NCI-H2029 (cell line): ENCODE measurements at places on chromosomes 11 and 22.

- no peak for DNase-seq
Measured at GRCh38 chr11:122028545-122028944, 87.5 kb downstream of the BLID start.

GRCh38 chr22:39543095-39543494 lies 10.5 kb upstream of the RPS19BP1 start:
- no peak for DNase-seq

DNA sequence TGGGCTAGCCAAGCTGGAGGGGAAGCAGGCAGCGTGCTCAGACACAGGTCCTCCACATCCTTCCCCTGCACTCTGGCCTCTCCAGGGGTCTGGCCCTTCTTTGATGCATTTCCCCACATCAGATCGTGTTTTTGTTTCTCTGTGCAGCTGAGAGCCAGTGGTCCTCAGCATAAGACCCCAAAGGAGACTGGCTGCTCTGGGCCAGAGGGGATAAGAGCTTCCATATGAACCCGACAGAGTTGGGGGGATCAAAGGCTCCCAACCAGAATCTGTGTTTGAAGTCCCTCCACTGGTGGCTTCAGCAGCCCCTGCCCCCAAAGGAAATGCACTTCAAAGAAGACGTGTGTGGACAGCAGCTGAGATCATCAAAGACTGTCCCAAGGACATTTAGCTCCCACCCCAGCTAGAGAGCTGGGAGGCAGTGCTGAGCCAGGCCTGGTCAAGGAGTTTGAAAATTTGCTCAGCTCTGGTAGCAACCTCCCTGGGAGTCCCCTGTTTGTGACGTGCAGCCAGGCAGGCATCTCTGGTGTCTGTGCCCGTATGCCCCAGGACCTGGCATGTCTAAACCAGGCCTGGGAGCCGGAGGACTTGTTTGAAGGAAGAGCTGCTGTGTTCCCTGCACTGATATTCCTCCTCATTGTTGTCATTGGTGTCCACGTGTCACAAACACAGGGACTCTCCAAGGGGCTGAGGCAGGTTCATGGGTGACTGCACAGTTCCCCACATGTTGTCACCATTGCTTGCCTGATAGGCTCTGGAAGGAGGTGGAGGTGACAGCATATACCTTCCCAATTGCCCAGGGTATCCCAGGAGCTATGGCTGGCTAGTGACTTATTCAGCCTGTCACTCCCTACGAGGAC lies 99.0 kb downstream of the AMOTL1 start:
- DNase-seq, result no peak

DNA sequence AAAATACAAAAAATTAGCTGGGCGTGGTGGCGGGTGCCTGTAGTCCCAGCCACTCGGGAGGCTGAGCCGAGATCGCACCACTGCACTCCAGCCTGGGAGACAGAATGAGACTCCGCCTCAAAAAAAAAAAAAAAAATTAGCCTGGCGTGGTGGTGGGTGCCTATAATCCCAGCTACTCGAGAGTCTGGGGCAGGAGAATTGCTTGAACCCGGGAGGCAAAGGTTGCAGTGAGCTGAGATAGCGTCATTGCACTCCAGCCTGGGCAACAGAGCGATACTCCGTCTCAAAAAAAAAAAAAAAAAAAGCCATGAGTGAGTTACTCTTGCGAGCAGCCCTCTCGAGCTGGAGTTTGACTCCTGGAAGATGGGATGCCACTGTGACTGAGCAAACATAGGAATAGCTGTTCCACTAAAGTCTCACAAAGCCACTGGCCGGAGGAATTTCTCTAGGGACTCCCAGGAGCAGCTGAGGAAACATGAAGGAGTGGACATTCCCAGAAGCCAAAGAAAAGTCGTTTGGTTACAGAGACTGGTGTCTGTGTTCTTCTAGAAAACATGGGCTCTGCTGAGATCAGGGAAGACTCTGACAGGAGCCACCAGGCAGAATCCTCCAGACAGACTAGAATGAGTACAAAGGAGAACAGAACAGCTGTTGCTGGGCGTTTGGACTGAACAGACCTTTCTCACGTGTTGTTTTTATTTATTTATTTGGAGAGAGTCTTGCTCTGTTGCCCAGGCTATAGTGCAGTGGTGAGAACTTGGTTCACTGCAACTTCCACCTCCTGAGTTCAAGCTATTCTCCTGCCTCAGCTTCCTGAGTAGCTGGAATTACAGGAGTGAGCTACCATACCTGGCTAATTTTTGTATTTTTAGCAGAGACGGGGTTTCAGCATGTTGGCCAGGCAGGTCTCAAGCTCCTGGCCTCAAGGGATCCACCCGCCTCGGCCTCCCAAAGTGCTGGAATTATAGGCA lies 32.4 kb upstream of the MYH9 start:
- DNase-seq, result no peak

DNA sequence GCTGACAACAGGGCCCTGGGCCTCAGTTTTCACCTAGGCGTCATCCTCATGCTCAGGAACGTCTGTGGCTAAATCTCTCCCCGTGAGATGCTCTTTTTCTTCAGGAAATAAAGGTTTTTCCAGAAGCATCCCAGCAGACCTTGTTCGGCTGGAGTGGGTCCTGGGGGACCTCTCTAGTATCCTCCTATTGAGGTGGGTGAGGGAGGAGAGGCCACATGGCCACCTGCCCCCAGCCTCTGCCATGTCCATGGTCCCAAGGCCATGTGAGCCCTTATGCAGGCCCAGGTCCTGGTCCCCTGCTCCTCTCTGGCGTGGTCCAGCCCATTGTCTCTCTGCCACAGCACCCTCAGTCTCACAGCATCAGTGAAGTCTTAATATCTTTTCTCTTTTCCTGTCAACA lies 22.0 kb downstream of the ALG12 start:
- DNase-seq, result no peak

- no peak for DNase-seq
Measured at GRCh38 chr22:19042285-19043120, 79.7 kb downstream of the DGCR2 start.
